ENCODE measurements at places on chromosomes 5 and 9. TPM values are rescaled to one million over a fixed set of nuclear protein-coding genes. Genes with fewer than 3 reads are reported as not detected.

The TOPORS gene
- polyA plus RNA-seq: 4.4 TPM

The RUSC2 gene
- 22.5 TPM for polyA plus RNA-seq

The SPATA31D1 gene
- polyA plus RNA-seq: not detected

The CACNA1B gene
- 0.07 TPM for polyA plus RNA-seq

The PRELID2 gene
- 1.2 TPM for polyA plus RNA-seq

The CNTFR gene
- polyA plus RNA-seq: 5.0 TPM

The PCDHB5 gene
- 1.2 TPM for polyA plus RNA-seq

DNA sequence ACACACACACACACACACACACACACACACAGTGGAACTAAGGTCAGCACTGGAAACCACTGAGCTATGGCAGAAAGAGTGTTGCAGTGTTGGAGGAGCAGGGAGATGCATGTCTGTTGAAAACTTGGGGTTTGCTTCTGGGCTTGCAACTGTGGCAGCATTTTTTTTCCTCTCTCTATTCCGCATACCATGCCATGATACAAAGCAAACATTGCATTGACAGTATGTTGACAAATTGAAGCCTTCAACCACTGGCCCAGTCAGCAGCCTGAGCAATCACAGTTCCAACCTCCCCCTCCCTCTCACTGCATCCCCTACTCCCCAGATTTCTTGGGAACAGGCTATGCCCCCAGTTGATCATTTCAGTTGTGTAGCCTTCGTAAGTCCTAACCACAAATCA, 478.1 kb upstream of the WWC1 start:
- H3K27me3 ChIP-seq: no peaks in the 10 kb centered on the region
- H3K4me1 ChIP-seq: no peaks in the 10 kb centered on the region
- no peaks in the 10 kb centered on the region for H3K36me3 ChIP-seq
- H3K4me3 ChIP-seq: no peak overlapping the region

DNA sequence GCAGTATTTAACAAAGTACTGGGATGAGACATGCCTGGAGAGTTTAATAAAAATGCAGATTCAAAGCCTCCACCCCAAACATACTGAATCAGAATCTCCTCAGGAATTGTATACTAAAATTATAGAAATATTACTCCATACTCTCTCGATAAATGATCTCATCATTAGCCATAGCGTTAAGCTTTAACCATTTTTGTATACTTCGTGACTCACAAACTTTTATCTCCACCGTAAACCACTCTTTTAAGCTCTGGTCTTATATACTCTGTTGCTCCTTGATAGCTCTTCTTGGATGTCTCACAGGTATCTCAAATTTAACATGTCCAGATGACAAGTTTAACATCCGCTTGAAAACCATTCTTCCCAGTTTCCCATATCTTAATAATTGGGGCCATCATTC, 327.8 kb downstream of the ADGRV1 start:
- H3K27ac ChIP-seq: no peak overlapping the region
- H3K27me3 ChIP-seq: no peaks in the 10 kb centered on the region
- H3K36me3 ChIP-seq: no peaks in the 10 kb centered on the region

GRCh38 chr5:145666591-145666990, 168.6 kb downstream of the PRELID2 start:
- no peak for DNase-seq
- H3K27me3 ChIP-seq: no peaks in the 10 kb centered on the region
- no peak overlapping the region for H3K4me3 ChIP-seq
- no peak overlapping the region for H3K27ac ChIP-seq
- no peaks in the 10 kb centered on the region for H3K4me1 ChIP-seq

DNA sequence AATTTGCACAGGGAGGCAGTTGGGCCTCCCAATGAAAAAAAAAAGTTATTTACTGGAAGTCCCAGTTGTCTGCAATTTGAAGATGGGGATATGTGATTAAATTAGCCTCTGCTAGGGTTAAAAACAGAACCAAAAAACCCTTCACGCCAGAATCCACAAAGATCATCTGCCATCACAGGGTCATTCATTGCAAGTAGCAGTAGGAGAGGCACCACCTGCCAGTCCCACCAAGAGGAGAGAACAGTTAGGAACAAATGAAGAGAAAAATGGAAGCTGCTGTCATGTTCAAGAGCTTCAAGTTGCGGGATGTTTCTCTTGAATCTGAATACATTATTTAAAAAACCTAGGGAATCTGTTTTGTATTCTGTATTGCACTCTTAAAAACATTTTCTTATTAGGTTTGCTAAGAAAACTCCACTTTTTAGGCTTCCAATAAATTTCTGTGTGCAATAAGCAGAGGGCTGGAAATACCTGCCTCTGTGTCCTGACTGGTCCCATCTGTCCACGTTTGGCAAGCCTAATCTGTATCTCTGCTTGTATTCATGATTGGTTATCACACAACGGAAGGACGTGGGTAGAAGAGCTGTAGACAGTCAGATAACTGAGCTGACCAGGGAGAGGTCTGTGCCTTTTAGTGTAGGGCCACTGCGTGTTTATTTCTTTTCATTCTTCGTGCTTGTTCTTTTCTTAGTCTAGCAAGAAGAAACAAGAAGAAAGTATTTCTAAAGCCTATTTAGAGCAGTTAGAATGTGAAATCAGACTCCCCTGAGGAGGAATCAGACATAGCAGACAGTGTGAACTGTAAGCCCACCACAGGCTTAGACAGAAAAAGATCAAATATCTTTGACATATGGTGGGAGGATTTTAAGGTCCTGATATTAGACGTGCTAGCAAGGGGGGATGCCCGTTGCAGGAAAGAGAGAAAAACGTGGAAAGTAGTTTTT, 630.6 kb upstream of the SEMA6A start:
- H3K27ac ChIP-seq: no peak overlapping the region
- H3K27me3 ChIP-seq: no peaks in the 10 kb centered on the region
- no peaks in the 10 kb centered on the region for H3K36me3 ChIP-seq
- DNase-seq: no peak
- peaks cover 8% of the 10 kb centered on the region for H3K4me1 ChIP-seq

- H3K4me3 ChIP-seq: no peak overlapping the region
- H3K27me3 ChIP-seq: no peaks in the 10 kb centered on the region
- no peak for DNase-seq
- no peaks in the 10 kb centered on the region for H3K36me3 ChIP-seq
These were observed 118.5 kb downstream of the INVS start for GRCh38 chr9:100217536-100217935.

- no peak overlapping the region for H3K27ac ChIP-seq
- no peak for DNase-seq
- no peaks in the 10 kb centered on the region for H3K4me1 ChIP-seq
- no peak overlapping the region for H3K4me3 ChIP-seq
- H3K36me3 ChIP-seq: no peaks in the 10 kb centered on the region
- no peaks in the 10 kb centered on the region for H3K27me3 ChIP-seq
These were observed 22.4 kb upstream of the CAVIN4 start for GRCh38 chr9:100555471-100555870.

GRCh38 chr9:99155736-99156135, 50.8 kb downstream of the TGFBR1 start:
- no peaks in the 10 kb centered on the region for H3K27me3 ChIP-seq
- H3K4me1 ChIP-seq: no peaks in the 10 kb centered on the region
- H3K27ac ChIP-seq: no peak overlapping the region
- no peak for DNase-seq
- H3K4me3 ChIP-seq: no peak overlapping the region

DNA sequence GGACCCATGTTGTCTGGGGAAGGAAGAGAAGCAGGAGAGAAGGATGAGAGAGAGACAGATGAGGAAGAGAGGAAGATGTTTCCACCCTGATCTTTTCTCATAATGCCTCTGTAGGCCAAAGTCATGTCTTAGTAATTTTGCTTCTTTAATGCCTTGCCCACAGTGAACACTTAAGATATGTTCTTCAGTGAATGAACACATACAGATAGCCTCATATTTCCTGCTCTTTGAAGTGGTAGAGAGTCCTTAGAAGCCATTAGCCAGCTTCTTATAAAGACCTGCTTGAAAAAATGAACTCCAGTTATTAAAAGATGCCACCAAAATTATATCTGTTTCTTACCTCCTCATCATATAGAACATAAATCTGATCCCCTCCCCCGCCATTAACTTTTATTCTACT, 244.4 kb downstream of the CD180 start:
- no peaks in the 10 kb centered on the region for H3K36me3 ChIP-seq
- DNase-seq: no peak
- H3K4me1 ChIP-seq: no peaks in the 10 kb centered on the region
- H3K27ac ChIP-seq: no peak overlapping the region
- no peaks in the 10 kb centered on the region for H3K27me3 ChIP-seq

- H3K36me3 ChIP-seq: no peaks in the 10 kb centered on the region
- H3K4me3 ChIP-seq: no peak overlapping the region
- H3K27ac ChIP-seq: peak overlapping the region; percentile 100
- peaks cover 21% of the 10 kb centered on the region for H3K4me1 ChIP-seq
- no peak for DNase-seq
These were observed 1.8 kb upstream of the CKS2 start for GRCh38 chr9:89309166-89309565.

DNA sequence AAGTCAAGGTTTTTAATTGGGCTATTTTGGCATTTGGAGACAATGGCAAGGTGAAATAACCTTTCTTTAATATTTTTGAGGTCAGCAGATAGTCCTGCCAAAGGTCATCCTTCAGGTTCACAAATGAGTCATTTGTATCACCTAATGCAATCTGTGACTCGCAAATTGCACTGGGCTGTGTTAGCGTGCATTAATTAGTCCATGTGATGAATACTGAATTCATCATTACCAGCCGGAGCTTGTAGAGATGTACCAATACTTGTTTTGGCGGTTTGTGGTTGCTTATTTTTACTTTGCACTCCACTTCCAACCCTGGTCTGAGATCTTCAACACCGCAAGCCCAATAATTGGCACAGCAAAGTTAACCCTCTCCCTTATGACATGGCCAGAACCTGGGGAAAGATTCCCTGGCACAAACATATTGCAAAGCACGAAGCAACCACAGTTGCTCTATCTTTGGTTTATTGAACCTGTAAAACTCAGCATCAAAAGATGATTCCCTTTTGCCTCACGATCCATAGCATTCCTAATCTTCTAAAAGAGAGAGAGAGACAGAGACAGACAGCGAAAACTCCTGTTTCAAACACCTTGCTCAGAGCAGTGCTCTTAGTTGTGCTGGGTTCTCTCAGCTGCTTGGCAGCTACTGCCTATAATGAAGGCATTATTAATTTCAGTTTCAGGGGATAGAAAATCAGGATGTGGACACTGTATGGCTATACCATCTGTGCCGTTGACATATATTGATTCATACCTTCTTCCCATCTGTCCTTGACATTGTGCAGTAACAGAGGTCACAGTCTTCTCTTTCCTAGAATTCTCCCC, 178.1 kb downstream of the EBF1 start:
- peaks cover 20% of the 10 kb centered on the region for H3K4me1 ChIP-seq
- no peaks in the 10 kb centered on the region for H3K36me3 ChIP-seq
- no peak for DNase-seq
- no peak overlapping the region for H3K27ac ChIP-seq
- H3K27me3 ChIP-seq: no peaks in the 10 kb centered on the region
- H3K4me3 ChIP-seq: no peak overlapping the region

- H3K4me3 ChIP-seq: no peak overlapping the region
- DNase-seq: no peak
- no peaks in the 10 kb centered on the region for H3K4me1 ChIP-seq
These were observed 403.1 kb upstream of the TRPC7 start for GRCh38 chr5:136768457-136768856.

DNA sequence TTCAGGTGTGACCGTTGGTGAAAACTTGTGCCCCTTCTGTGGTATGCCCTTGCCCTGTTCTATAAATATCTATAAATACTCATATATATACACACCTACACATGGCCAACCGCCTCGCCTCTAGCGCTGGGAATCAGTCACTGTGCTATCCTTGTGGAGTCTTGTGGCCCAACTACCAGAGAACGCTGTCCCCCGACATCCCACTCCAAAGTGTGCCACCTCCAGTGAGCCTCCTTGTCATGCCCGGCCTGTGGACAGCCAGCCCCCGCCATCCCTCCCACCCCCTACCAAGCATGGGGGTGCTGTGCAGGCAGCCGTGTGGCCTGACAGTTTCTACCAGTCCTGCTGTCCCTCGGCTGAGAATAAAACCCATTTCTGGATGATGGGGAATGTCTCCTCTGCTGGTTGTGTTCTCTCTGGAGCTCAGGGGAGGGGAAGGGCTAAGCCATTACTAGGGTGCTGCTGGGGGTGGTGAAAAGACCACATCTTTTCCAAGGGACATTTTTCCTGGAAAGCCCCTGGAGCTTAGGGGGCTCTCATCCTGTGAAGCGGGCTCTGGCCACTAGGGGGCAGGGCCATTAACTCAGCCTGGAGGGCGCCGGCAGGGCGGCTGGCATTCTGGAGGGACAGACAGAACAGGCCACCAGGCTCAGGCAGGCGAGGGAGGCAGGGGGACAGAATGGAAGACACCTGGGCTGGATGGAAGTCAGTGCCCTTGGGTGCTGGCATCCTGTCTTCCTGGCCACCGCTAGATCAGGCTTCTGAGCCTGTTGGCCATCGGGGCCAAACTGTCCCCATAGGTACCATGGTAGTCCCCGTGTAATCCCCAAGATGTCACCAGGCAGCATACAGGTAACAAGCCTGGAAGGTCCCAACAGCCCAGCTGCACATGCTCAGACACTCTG, 20.7 kb downstream of the GOLGA2 start:
- no peak overlapping the region for H3K4me3 ChIP-seq
- no peak overlapping the region for H3K27ac ChIP-seq
- peaks cover 15% of the 10 kb centered on the region for H3K4me1 ChIP-seq
- H3K36me3 ChIP-seq: peaks cover 48% of the 10 kb centered on the region
- H3K27me3 ChIP-seq: peaks cover 27% of the 10 kb centered on the region
- peak; percentile 69 for DNase-seq

DNA sequence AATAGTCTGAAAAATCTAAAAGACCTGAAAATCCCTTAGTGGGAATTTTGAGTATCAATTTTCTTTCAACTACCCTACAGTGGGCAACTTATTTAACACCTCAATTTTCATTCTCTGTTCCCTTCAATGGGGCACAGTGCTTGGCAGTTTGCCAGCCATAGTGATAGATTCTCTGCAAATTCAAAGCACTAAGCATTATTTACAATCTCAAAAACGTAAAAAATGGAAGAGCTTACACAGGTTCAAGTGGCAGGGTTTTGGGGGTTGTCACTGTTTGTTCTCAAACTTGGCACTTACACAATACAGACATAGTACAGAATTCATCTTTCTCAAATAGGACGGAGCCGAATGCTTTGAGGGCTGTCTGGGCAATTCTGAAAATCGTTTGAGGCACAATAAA, 515.0 kb downstream of the EFNA5 start:
- no peaks in the 10 kb centered on the region for H3K36me3 ChIP-seq
- H3K4me3 ChIP-seq: no peak overlapping the region
- no peaks in the 10 kb centered on the region for H3K4me1 ChIP-seq
- no peak overlapping the region for H3K27ac ChIP-seq
- no peaks in the 10 kb centered on the region for H3K27me3 ChIP-seq
- no peak for DNase-seq

- H3K36me3 ChIP-seq: no peaks in the 10 kb centered on the region
- peaks cover 3% of the 10 kb centered on the region for H3K4me1 ChIP-seq
- H3K27me3 ChIP-seq: no peaks in the 10 kb centered on the region
- H3K27ac ChIP-seq: no peak overlapping the region
- H3K4me3 ChIP-seq: no peak overlapping the region
These were observed 180.2 kb downstream of the AUH start for GRCh38 chr9:91181541-91181940.

- no peak overlapping the region for H3K4me3 ChIP-seq
- no peak overlapping the region for H3K27ac ChIP-seq
- peaks cover 12% of the 10 kb centered on the region for H3K4me1 ChIP-seq
- peaks cover 49% of the 10 kb centered on the region for H3K27me3 ChIP-seq
These were observed 2.9 kb upstream of the GPRIN1 start for GRCh38 chr5:176612855-176613254.

GRCh38 chr5:169577951-169578350, 5.6 kb upstream of the SPDL1 start:
- H3K4me1 ChIP-seq: peaks cover 2% of the 10 kb centered on the region
- no peak overlapping the region for H3K27ac ChIP-seq
- H3K36me3 ChIP-seq: no peaks in the 10 kb centered on the region
- no peak for DNase-seq
- H3K4me3 ChIP-seq: no peak overlapping the region

Measured in heart right ventricle (tissue), 16 donors.